ENCODE measurements at places on chromosomes 3 and 15.
A peak's percentile ranks its signal among the peaks of the same experiment; 100 is the strongest.

DNA sequence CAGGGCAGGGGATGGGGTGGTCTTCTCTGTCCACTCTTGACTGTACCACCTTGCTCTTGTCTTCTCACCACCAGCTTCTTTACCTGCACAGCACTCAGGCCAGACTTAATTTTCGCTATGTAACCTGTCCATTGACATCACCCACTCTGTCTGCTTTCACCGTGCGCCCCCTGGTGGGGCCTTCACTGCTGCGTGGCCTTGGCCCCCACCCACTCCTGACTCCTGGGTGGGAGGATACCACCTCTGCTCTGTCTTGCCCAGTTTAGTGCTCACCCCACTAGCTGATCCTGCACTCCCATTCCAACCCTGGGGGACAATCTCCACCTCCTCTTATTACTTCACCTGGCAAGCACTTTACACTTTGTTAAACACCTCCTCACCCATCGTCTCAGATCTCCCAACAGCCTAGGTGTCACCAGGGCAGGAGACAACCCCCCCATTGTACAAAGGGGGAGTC, 17.7 kb downstream of the PTH1R start:
- peak; percentile 63 for DNase-seq

GRCh38 chr15:57138349-57138788, 219.9 kb downstream of the TCF12 start:
- no peak for DNase-seq

- no peak for DNase-seq
These were observed 32.6 kb upstream of the SKIL start for GRCh38 chr3:170324962-170325361.

DNA sequence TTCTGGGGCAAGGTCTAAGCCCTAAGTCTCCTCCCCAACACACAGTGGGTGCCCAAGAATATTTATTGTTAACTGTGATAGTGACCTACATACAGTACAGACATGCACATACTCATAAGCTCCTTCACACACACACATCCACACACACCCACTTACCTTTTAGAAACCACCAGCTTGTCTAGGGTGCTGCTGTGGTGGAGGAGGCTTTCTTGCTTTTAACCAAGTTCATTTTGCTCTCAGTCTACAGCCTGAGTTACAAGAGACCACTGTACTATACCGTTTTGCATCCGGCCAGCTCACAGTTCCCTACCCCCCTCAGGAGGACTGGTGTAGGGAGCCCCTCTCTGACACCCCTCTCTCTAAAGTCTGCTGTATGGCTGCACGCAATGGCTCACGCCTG, 16.7 kb downstream of the DAPK2 start:
- DNase-seq, result no peak

DNA sequence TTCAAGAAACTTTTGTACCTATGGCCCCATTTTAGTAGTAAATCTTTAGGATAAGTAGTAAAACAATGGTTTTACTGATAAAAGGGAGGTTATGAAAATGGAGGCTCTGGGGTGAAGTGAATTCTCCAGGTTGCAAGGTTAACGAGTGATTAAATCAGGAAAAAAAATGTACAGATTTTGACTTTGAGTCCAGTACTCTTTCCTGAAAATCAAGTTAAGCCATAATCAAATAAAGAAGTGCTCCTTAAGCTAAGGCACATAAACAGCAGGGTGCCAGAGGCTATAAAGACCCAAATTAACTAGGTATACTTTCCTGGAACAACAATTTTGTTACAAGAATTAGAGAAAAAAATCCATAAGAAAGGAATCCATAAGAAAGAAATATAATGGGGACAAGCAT, 114.7 kb downstream of the DPH6 start:
- DNase-seq, result no peak

DNA sequence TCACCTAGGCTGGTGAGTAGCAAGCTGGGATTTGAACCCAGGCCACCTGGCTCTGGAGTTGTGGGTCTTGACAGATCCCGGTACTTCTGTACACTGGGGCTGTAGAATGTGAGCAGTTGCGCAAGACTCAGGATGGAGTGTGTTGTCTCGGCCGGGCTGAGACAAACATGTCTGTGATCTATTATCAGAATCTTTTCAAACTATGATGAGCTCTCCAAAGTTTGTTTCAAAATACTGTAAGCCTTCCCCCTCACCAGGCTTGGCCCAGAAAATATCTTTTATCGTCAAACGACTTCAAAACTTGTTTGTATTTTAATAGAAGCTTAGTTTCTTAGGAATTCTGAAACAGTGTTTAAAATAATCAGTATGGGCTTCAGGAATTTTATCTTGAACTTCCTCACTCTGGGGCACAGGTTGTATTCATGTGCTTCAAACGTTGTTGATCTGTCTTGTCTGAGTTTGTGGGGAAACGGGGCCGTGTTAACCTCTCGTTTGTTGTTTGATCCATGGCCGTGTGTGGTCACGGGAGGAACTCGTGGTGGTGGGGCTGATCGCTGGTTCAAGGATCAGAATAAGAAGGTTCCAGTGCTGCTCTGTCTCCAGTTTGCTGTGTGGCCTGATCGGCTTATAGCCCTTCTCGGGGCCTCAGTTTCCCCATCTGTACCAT, 40.3 kb upstream of the TFRC start:
- no peak for DNase-seq

DNA sequence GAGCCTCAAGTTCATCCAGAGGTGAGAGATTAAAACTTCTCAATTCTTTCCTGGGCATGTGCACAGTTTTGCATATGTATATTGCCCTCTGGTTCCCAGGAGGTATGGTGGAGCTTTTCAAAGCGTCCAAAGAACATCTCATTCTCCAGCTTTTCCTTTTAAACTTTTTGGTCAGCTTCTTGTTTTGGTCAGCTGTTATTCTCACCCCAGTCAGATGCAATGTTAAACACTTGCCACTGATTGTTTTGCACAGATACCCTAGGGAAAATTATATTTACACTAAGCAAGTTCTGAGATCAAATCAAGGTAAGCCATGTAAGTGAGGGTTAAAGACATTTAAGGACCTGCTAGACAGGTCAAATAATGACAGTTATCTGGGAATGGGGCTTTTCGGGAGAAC, 261.3 kb downstream of the EDEM1 start:
- no peak for DNase-seq

- DNase-seq, result no peak
These were observed 140.7 kb upstream of the RARB start for GRCh38 chr3:25287291-25287884.

- DNase-seq, result no peak
These were observed 11.1 kb downstream of the HACD3 start for GRCh38 chr15:65541231-65541820.

GRCh38 chr3:36827133-36827532, 62.8 kb upstream of the DCLK3 start:
- no peak for DNase-seq

GRCh38 chr3:131361464-131362421, 19.8 kb upstream of the NUDT16 start:
- no peak for DNase-seq

GRCh38 chr3:99999536-99999935, 114.8 kb downstream of the FILIP1L start:
- no peak for DNase-seq

DNA sequence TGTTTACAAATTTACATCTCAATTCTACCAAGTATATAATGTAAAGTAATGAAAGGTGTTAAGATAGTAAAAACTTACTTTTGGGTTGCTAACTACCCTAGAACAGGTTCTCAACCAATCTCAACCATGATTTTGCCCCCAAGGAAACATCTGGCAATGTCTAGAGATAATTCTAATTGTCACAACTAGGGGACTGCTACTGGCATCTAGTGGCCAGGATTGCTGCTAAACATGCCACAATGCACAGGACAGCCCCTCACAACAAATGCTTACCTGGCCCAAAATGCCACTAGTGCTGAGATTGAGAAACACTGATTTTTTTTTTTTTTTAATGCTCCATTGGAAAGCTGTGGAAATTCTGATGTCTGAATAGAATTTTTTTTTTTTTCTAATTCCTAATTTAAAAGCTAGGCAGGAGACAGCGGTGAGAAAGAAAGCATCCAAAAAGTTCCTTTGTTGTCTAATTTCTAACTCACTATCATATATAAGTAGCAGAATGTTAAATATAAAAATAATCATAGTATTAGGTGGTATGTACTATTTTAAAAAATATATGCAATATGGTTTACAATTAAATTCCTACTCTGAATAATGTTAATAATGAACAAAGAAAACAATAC, 81.5 kb downstream of the TJP1 start:
- DNase-seq, result no peak

DNA sequence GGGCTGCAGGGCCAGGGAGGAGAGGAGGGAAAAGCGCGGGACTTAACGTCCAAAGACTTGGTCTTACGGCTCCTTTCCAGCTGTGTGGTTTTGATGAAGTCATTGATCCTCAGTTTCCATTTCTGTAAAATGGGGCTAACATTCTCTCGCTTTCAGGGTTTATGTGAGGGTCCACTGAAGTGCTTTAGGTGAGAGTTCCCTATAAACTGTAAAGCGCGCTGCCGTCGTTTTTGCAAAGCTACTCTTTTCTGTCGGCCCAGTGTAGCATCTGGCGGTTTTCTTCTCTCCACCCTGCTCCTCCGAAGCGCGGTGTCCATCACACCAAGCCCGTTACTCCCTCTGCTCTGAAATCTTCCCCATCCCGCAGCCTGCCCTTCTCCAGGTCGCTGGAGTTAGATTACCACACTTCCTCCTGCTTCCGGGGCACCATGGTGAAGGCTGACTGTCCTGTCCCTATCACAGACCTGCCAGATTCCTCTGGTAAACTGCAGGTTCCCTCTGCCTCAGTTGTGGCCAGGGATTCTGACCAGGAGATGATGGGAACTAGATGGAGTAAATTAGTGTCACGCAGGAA, 702 bp upstream of the DNAJC17 start:
- DNase-seq, result no peak

DNA sequence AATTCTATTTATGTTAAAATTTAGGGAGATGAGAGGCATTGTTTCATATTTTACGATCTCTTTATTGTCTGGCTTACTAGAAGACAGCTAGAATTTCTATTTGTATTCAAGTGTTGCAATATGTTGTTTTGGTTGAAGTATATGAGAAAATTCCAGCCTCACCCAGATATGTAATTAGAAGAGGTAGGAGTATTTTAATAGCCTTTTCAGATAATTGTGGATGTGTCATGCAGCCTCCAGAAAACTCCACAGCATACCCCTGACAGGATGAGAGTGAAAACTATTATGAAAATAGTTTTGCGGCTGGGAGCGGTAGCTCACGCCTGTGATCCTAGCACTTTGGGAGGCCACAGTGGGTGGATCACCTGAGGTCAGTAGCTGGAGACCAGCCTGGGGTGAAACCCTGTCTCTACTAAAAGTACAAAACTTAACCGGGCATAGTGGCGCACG, 21.5 kb upstream of the USP3 start:
- DNase-seq, result no peak

DNA sequence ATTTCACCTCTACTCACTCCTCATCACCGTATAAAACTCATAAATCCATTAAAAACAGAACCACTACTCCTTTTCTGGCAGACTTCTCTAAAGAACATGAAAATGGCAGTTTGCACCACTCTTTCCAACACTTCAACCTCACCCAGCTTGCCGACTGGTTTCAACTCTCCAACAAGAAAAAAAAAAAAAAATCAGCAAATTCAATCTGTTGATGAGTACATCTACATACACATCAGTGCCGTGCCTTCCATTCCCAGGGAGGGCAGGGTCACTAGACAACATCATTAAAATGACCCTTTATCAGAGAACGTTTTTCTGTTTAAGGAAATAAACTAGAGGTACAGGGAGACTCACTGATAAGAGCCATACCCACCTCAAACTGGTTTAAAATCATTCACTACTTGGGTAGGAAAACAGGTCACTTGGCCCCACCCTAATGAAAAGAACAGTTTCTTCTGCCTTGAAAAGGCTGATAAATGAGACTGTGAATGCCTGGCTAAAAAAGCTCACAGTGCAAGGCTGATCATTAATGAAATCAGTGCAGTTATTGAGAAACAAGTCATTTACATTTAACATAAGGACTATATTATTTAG, 6.0 kb downstream of the ANXA2 start:
- DNase-seq, result no peak

DNA sequence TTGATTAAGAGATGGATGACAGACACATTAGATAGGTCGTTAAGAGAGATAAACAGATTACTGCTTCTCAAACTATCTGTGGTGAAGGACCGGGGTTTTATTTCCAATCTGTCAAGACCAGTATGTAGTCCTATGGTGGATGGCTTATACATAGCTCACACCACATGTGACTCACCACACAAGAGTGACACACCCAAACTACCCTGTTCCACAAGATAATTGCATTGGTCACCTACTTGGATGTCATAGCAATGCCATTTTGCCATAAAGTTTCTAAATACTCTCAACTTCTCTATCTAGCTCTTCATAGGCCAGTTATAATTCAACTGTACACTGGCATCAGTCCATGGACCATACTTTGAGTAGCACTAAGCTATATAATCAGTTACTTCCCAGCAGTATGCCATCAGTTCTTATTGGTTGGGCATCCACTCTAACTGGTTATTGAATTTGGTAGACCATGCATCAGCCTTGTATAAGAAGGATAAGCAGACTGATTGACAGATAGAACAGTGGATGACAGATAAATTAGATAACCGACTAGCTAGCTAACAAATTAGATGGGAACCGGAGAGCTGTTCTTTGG, 11.6 kb downstream of the WWTR1 start:
- no peak for DNase-seq

DNA sequence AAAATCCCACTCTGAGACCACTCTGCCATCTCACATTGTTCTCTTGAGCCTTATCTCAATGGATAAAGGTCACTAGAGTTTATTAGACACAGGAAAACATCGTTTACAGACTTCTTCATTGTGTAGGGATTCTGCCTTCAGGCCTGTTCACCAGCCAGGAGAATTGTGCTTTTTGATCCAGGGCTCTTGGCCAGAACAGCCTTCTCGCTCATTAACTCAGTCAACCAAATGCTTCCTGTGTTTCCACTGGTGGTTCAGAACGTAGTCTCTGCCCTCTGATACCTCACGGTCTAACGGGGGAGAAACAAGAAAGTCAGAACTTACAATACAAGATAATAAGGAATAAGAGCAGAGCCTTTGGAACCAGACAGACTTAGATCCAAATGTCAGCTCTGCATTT, 54.2 kb upstream of the TSEN2 start:
- no peak for DNase-seq

DNA sequence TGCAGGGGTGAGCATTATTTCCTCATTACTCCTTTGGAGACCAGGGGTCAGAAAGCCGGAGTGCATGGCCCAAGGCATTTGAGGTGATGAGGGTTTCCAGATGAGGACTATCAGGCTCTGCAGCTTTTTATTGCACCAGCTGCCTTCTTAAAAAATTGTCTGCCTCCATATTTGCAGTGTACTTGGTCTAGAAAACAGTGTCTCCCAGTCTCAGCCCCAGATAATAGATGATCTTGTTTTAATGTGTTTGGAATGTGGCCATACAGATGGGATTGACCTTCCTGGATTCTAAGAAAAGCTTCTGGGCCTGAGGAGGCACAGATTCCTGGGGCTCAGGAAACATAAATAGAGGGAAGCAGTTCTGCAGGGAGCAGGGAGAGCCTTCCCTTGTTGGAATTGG, 123.3 kb downstream of the GABRG3 start:
- DNase-seq, result no peak

- DNase-seq, result no peak
These were observed 16.6 kb upstream of the AEN start for GRCh38 chr15:88604381-88605188.

GRCh38 chr3:129238945-129239705, 10.3 kb upstream of the COPG1 start:
- no peak for DNase-seq
